NCI-H510A (cell line): ENCODE measurements at places on chromosomes 6 and 20.
A peak's percentile ranks its signal among the peaks of the same experiment; 100 is the strongest.

DNA sequence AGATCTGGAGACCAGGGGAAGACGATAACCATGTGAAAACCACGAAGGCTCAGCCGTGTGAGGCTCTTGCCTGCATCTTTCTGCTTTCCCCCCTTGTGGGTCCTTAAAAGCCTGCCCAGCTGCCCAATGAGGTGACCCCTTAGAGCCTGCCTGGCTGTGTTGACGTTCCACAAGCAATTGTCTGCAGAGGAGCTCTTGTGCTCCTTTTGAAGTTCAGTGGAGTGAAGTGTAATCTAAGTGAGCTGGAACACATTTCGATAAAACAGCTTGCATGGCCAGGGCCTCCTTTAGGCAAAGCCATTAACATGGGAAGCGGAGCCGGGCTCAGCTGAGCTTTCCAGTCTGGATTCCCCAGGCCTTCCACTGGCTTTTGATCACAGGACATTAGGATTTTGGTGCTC, 27.3 kb upstream of the TCP11 start:
- peak; percentile 80 for DNase-seq

- no peak for DNase-seq
These were observed 62.0 kb downstream of the GFOD1 start for GRCh38 chr6:13425270-13425873.

GRCh38 chr6:42316981-42317380, 99.3 kb upstream of the MRPS10 start:
- no peak for DNase-seq

- DNase-seq: no peak
These were observed 120.4 kb upstream of the SLC2A12 start for GRCh38 chr6:134172706-134173365.

DNA sequence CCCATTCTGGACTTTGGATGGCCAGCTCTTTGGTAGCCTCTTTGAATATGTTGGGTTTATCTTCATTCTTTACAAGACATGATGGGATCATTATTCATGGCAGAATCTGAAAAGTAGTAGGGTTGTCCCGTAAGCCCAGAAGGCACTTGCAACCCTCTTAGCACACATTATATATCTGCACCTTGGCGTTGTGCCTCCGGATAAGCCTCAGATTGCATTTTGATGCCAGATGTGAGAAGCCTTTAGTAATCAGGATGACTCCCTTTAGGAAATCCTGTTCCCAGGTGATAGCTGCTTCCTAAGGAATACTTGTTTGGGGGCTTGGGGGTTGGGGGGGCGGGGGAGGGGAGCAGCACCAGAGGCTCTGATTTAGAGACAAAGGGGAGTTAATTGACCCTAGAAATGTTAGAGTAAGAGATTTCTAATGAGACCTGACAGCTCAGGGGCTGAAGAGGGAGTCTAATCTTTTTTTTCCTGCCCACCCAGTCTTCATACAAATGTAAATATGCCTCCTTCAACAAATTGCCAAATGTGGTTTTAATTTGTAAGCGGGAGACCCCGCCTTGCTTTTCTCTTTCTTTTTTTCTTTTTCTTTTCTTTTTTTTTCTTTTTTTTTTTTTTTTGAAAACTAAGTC, 55.1 kb downstream of the JAG1 start:
- no peak for DNase-seq

- no peak for DNase-seq
These were observed 18.0 kb upstream of the MAFB start for GRCh38 chr20:40706977-40707582.

DNA sequence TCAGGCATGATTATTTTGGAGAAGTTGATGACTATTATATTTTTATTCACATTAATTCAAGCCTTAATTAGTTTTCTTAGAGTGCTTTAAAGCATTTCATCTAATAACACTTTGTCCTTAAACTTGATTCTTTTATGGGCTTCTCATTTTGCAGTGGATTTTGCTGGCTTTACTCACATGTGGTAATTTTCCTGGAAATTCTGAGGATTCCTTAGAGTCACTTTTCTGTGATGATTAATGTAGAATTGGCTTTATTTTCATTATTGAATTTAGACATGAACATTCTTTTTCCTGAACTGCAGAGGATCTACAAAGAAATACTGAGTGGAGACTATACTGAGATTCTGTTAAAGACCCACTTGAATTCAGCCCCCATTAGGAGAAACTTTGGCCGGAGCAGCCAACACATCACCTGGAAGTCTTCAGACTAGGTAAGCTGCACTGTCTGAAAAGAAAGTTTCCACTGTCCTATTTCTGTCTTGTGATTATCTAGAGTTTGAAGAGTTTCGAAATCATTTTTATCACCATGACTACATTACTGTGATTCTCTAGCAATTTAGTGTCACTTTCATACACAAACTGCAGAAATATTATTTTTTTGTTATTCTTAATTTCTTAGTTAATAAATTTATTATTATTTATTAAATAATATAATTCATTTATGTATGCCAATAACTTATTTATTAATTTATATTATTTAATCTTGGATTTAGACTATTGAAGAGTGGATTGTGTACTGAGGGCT, 1.9 kb downstream of the RFPL4B start:
- DNase-seq: no peak

DNA sequence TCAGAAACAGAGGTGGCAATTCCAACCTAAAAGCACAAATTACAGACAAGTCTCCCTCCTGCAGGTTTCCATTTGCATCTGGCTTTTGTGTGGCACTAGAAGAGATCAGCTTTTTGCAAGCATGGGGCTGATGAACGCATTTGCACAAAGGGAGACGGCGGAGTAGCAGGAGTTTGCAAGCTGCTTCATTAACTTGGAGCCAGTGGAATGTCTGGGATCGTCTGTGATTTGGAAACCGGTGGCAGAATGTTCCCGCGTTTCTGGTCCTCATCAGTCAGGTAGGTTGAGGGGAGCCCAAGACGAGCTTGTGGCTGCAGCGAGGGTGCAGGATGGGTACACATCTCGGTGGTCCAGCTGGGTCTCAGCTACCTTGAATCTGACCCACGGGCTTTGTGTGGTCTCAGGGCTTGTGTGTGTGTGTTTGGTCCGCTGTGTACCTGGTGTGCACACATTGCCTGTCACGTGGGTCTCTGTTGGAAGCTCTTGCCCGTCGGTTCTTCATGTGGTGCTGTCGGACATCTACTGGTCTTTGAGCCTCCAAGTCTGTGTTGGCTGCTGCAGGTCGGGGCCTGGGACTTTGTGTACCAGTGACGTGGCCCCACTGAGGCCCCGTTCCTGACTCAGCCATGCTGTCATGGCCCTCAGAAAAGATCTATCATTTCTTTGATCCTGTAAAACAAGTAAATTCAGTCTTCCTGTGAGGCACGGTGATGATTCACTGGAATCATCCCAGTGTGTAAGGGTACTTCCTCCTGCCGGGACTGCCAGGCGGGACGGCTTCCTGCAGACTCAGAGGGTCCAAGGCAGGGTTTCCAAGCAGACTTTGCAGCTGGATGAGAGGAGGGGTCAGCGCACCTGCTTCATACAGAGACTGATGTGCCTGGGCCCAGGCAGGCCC, 12.4 kb upstream of the MYT1 start:
- DNase-seq: no peak

DNA sequence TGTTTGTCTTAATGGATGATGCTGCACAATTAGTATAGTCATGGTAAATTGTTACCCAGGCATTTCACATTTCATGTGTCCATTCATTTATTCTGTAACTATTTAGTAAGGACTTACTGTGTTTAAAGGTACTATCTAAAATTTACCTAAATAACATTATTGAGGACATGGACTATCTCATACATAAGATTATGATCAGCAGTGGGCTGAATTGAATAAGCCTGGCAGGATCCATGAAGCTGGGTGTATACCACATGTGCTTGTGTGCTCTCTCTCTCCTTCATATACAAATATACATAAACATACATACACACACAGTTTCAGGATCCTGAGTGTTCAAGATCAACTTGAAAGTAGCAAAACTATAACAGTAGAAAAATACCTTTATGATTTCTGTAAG, 595.4 kb downstream of the EPM2A start:
- DNase-seq: no peak

DNA sequence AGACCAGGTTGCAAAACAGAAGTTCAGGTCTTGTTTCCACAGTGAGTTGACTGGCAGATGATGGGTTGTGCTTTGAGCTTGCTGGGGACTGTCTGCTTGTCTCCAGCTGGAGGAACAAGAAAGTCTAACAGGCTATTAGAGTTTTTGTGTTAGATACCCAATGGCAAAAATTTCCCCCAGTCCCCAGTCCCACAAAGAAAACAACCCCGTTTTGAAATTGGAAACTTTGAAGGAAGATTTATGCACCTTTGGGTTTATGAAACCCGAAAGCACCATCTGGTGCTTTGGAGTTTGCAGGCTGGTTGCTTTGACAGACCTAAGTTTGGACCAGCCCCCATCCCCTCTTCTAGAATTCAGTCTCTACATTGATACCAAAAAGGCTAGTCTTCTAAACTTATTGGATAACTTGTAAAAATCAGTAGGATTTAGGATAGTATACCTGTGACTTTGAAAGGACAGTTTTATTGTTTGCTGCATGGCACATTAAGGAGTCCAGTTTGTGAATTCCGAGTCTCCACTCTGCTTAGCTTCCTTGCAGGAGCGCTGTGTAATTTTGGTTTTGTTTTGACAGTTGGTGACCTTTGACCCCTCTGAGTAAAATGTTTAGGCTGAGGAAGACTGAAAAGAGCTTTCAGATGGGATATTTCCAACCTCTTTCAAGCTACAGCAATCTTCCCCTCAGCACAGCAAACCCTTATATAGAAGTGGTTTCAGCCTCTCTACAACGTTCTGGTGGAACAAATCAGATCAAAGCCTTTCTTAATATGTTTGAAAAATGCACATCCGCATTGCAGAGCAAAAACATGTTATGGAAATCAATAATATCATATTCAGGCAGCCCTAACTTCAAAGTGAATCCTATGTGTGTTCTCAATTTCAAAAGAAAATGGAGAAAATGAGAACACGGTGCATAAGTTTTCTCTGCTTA, 25.5 kb upstream of the PRL start:
- DNase-seq: no peak

GRCh38 chr20:14643556-14643955, 306.1 kb upstream of the FLRT3 start:
- DNase-seq: no peak

DNA sequence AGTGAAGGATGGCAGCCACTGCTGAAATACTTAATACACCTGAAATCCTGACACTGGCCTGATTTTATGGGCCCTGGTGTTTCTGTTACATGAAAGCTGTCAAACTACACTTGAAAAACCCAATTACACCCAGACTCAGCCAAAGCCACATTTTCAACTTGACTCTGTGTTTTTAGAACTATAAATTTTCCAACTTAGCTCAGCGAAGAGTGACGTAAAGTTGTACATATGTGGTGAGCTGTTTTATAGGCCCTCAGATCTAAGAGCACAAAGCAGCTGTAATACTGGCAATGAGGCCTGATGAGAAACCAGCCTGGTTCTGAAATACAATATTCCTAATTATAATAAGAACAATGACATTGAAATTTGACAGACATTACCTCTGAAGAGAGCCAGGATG, 18.6 kb downstream of the SCML4 start:
- DNase-seq: no peak

GRCh38 chr6:126665551-126665950, 325.6 kb downstream of the CENPW start:
- DNase-seq: no peak

GRCh38 chr6:143556529-143556928, 45.0 kb upstream of the FUCA2 start:
- DNase-seq: no peak

- DNase-seq: peak; percentile 33
These were observed 83.5 kb downstream of the ZMYND8 start for GRCh38 chr20:47272893-47273590.

GRCh38 chr20:59471653-59472421, 132.5 kb upstream of the PHACTR3 start:
- DNase-seq: no peak

- no peak for DNase-seq
These were observed 14.6 kb upstream of the SNX9 start for GRCh38 chr6:157808405-157808950.
